ENCODE measurements at places on chromosomes 2 and 18.

DNA sequence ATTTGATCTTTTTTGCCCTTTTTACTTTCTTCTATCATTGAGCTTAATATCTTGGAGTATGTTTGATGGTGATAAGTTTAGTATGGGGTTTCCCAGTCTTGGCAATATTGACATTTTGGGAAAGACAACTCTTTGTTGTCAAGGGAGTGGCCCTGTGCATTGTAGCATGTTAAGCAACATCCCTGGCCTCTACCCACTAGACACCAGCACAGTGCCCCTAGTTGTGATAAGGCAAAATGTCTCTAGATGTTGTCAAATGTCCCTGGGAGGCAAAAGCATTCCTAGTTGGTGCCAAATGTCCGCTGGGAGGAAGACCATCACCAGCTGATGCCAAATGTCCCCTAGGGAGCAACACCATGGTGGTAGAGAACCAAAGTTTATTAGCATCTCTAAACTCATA, 28.2 kb downstream of the GULP1 start:
- no peaks in the 10 kb centered on the region for H3K4me1 ChIP-seq
- no peak for DNase-seq
- no peaks in the 10 kb centered on the region for H3K27me3 ChIP-seq
- no peak overlapping the region for H3K4me3 ChIP-seq
- no peaks in the 10 kb centered on the region for H3K36me3 ChIP-seq
- H3K27ac ChIP-seq: no peak overlapping the region

DNA sequence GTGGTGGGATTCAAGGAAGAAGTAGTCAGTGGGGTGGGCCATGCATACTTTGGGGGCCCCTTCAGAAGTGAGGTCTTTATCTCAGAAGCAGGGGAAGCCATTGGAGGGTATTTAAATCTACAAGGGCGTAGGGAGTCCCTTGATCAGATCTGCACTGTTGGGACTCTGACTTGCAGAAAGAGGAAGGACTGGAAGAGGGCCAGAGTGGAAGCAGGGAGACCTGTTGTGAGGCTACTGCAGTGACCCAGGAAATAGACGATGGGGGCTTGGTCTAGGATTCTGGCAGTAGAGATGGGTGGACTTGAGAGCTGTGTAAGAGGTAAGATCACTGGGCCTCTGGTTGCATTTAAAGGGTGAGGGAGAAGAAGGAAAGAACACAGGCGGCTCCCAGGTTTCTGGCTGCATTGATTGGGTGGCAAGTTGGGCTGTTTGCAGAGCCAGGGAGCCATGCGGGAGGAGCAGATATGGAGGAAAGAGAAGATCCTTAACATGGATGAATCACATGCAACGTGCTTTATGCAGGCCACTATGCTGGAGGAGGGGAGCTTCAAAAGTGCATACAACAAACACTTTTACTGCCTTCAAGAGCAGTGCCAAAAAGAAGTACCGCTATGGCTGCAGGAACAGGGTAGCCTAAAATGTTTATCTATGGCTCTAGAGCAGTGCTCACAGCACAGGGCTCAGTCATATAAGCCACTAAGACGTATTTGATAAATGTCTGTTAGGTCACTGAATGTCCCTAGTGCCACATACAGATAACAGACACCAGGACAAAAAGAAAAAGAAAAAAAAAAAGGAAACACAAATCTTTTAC, 2.3 kb downstream of the SFXN5 start:
- DNase-seq: no peak
- peak overlapping the region; percentile 92 for H3K4me3 ChIP-seq

DNA sequence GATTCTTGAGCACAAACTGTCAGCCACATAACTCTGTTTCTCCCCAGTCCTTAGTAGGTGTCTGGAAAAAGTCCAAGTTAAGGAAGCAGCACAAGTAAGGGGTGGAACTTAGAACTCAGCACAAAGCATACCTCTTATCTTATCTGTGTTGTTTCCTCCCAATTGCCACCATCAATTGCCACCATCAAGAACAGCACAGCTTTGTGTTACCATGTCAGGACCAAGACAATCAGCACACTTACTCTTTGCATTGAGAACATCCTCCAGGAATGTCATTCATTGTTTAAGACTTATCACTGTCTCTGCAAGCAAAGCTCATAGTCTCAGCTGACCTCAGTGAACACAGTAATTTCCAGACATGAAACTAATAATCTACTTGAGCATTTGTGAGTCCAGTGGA, 212.7 kb upstream of the FSHR start:
- H3K4me3 ChIP-seq: no peak overlapping the region
- no peaks in the 10 kb centered on the region for H3K27me3 ChIP-seq
- no peaks in the 10 kb centered on the region for H3K36me3 ChIP-seq
- H3K27ac ChIP-seq: no peak overlapping the region
- H3K4me1 ChIP-seq: no peaks in the 10 kb centered on the region

DNA sequence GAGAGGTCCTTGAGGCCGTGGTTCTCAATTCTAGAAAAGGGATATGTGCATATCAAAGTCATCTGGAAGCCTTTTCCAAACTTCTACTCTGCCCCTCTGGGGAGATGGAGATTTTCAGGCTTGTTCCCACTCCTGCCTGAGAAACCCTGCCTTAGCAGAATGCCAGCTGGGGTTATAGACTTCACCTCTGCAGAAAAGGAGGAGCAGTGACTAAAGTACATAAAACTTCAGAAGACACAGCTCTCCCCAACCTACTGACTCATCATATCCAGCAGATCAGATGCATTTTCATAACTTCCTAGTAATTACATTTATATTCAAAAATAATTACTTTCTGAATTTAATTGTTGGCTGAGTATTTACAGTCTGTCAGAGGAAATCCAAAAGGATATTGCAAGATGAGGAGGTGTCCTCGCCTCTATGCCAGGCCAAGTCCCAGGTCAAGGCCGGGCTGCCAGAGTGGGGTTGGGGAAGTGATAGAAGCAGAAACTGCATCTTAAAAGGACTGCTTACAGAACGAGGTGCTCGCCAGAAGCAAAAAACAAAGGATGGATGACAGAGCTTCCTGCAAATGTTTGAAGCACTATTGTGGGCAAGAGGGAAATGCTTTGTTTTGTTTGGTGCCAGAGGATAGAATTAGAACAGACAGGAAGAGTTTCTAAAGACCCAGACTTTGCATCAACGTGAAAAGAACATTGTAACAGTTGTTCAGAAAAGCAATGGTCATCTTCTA, 75.6 kb upstream of the APCDD1 start:
- no peak for DNase-seq
- H3K4me3 ChIP-seq: no peak overlapping the region
- H3K4me1 ChIP-seq: no peaks in the 10 kb centered on the region

GRCh38 chr18:25175558-25176517, 176.1 kb downstream of the ZNF521 start:
- no peaks in the 10 kb centered on the region for H3K4me1 ChIP-seq
- no peaks in the 10 kb centered on the region for H3K36me3 ChIP-seq
- H3K27ac ChIP-seq: no peak overlapping the region
- DNase-seq: no peak
- H3K27me3 ChIP-seq: no peaks in the 10 kb centered on the region

DNA sequence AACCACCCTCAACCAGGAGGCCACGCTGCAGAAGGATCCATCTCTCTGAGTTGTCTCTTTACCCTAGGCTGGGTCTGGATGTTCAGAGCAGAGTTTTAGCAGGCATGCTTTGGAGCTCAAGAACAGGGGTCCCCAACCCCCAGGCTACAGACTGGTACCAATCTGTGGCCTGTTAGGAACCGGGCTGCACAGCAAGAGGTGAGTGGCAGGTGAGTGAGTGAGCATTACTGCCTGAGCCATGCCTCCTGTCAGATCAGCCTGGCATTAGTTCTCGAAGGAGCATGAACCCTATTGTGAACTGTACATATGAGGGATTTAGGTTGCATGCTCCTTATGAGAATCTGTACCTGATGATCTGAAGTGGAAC, 172.5 kb downstream of the UXS1 start:
- no peak for DNase-seq
- H3K27ac ChIP-seq: no peak overlapping the region
- H3K4me3 ChIP-seq: no peak overlapping the region
- H3K36me3 ChIP-seq: peaks cover 4% of the 10 kb centered on the region

DNA sequence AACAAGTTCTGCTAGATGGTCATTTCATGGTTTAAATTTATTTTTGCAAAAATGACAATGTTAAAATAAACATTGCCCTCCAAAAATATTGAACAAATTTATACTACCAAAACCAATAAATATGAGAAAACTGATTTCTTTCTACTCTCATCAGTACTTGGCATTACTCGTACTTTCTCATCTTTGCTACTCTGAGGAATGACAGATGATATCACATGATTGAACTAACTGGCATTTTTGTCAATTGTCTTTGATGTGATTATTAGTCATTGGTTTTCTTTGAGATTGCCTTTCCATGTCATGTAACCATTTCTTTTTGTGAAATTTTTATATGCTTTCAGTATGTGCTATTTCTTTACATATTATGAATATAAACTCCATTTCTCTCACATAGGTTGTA, 167.0 kb upstream of the ITGA4 start:
- peaks cover 36% of the 10 kb centered on the region for H3K36me3 ChIP-seq
- DNase-seq: no peak
- no peak overlapping the region for H3K4me3 ChIP-seq

DNA sequence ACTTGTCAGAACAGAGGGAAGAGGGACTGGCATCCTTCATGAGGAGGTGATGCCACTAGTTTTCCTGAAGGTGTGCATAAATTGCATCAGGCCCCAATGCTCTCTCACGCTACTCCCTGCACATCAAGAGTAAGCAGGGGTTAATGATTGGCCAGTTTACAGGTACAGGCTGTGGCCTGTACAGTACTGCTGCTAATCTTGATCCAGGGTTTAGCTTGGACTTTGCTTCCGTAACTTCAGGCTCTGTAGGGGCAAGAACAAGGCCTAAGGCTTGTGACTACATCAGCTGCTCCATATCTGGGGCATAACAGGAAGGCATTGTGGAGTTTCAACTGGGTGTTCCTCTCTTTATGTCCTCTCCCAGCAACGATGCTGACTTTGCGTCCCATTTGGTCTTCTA, 96.8 kb upstream of the FZD7 start:
- no peaks in the 10 kb centered on the region for H3K36me3 ChIP-seq
- no peak overlapping the region for H3K4me3 ChIP-seq
- peaks cover 8% of the 10 kb centered on the region for H3K27me3 ChIP-seq
- DNase-seq: no peak

Measured in activated naive CD8-positive, alpha-beta T cell treated with anti-CD3 and anti-CD28 coated beads, Interleukin-2, amount 10 ng/mL, durations not matched to agents 7 days and 5 days (primary cell).